ENCODE measurements at places on chromosomes 2 and 18.

DNA sequence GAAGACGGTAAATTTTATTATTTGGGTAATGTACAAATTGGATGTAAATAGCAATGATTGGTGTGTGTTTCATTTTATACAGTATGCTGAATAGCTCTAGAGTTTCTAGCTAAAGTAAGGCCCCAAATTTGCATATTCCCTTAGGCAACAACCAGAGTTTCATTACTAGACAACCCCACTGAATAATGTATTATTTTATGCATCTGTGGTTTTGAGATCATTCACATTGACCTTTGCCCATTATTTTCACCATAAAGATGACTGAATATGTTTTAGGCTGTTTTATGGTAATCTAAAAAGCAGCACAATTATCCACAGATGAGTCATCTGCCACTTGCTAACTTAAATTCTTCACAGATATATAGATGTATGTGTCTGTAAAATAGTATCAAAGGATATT, 44.5 kb upstream of the C2orf74 start:
- DNase-seq: peak; percentile 96

DNA sequence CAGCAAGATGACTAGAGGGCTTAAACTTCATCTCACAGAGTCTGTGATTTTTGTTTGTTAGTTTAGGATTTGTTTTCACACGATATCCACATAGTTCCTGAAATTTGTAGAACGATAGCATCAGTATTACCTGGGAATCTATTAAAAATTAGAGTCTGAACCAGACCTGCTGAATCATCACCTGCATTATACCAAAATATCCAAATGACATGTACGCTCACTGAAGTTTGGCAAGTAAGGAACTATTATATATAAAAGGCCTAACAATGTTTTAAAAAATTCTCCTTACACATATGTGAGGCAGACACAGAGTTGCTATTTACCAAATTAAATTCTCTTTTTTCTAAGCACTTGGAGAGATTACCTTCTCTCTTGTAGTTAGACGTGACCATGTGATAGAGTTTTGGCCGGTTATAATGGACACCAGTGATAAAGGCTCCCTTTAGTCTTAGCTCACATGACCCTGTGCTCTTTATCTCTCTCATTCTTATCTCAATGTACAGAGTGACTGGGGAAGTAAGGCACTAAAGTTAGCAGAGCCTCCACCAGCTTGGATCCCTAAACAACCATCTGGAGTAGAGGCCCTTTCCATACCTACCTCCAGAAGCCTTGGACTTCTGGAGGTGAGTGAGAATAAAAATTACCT, 363.1 kb downstream of the DSC3 start:
- DNase-seq: no peak

- no peak for DNase-seq
These were observed 147.1 kb downstream of the WDSUB1 start for GRCh38 chr2:159139216-159139933.

GRCh38 chr2:30914456-30914855, 107.2 kb upstream of the CAPN13 start:
- no peak for DNase-seq

GRCh38 chr2:57880967-57881366, 165.6 kb upstream of the VRK2 start:
- DNase-seq: peak; percentile 93

- peak; percentile 55 for DNase-seq
These were observed 5.0 kb downstream of the RUFY4 start for GRCh38 chr2:218074031-218074430.

DNA sequence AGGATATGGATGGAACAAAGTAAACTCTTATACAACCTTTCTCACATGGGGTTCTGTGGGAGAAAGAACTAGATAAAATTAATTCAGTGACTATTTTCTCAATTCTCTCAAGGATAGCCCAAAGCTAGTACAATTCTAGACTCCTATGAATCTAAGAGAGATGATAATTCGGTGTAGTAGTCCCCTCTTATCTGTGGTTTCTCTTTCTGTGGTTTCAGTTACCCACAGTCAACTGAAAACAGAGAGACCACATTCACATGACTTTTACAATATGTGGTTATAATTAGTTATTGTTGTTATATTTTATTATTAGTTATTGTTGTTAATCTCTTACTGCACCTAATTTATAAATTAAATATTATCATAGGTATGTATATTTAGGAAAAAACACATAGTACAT, 53.5 kb upstream of the C2orf15 start:
- DNase-seq: no peak

GRCh38 chr2:128867936-128868636, 549.4 kb upstream of the HS6ST1 start:
- DNase-seq: no peak

DNA sequence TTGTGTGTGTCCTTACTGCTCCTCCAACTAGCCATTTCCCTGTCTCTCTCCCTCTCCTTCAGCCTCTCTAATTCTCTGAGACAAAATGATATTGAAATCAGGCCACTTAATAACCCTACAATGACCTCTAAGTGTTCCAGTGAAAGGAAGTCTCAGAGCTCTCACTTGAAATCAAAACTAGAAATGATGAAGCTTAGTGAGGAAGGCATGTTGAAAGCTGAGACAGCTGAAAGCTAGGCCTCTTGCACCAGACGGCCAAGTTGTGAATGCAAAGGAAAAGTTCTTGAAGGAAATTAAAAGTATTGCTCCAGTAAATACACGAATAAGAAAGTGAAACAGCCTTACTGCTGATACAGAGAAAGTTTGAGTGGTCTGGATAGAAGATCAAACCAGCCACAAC, 72.9 kb downstream of the PRKCE start:
- no peak for DNase-seq

DNA sequence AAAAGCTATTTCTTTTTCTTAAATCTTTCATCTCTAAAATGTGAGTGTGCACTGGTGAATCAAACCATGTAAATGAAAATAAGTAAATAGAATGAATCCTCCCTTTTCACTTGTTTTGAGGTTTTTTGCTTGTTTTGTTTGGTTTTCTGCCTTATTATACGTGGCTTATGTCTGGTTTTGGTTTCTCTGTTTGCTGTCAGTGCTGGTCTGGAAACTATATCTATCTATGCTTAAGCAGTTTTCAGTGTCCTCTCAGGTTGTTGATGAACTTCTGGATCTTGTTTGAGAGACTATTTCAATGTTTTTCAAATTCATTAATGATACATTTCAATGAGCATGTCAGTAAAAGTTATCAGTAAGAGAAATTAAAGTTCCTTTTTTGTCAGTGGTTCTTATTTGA, 48.1 kb upstream of the TNFRSF11A start:
- no peak for DNase-seq

DNA sequence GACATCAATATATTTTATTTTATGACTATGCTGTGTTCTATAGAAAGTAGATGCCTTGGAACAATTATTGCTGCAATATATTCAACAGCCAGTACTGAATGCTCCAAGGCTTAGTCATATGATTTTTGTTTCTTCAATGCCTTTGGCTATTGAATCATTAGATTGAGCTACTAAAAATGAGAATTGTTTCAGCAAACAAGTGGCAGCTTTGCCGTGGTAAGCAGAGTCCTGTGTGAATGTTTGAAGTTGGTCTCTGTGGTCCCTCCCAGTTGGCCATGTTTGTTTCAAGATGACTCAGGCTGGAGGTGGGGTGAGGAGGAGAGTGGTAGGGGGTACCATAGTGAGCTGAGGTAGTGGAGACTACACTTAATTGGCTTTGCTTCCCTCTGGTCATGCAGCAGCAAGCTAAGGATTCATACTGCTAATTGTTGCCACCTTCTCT, 198.6 kb upstream of the EPAS1 start:
- no peak for DNase-seq

DNA sequence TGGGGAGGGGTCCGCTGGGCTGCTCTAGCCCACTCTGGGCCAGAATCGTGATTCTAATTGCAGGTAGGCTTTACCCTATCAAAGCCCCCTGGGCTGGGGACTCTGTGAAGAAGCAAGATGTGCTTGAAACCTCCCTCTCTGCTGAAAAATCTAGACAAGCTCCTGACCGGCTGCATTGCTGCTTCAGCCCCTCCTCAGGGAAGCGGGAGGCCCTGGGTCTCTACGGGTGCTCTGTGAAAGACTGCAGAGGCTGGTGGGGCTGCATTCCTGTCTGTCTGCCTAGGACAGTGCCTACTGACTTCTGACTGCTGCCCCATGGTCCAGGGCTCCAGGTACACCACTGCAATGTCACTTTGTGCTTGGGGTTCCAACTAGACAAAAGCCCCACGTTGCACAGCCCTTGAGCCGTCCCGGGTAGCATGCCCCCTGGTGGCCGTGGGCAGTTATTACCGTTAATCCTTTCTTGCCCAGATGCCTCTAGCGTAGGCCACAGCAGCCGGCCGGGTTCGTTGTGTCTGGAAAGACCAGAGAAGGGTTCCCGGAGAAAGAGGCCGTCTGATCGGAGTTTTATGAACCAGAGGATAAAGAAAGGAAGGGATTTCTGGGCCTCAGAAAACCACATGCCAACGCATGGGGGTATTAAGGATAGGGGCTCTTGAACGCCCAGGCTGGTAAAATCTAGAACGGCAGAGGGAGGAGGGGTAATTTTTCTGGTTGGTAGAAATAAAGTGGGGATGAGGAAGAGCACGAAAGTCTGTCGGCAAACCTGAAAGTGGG, 15.9 kb upstream of the C1QL2 start:
- DNase-seq: no peak

DNA sequence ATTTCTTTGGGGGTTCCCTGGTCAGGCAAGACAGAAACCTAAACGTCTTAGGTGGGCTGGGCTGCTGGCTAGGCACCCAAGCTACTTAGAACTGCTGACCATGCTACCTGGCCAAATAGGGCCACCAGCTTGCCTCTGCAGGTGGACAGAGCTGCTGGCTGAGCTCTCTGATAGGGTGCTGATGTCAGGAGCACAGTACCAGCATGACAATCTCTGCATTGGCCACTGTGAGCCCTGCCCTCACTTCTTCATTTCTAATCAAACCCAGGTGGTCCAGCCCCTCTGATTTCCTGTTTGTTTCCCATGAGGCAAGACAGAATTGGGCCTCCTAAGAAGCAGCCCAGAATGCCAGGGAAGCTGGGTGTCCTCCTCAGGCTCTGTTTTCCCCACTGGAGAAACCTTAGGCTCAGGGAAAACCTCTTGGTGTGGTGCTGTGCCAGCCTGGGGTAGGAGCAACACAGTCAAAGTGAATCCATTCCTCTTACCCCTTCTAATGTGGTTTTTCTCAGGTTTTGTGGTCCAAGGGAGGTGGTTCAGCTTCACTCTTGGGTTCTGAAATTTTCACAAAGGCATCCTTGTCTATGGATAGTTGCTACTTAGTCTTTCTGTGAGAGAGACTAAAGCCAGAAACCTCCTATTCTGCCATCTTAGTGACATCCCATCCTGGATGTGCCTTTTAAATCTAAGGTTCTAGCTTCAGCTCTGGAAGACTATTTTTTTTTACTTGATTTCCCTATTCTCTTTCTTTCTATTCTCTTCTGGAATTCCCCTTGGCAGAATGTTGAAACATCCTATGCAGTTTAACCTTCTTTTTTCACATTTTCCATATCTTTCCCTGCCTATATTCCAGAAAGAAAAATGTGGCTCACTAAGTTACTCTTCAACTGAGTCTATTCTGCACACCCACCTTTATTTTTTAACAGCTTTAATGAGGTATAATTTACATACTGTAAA, 15.2 kb downstream of the SP100 start:
- DNase-seq: no peak

GRCh38 chr2:217361483-217361880, 501.6 kb upstream of the TNP1 start:
- DNase-seq: no peak

DNA sequence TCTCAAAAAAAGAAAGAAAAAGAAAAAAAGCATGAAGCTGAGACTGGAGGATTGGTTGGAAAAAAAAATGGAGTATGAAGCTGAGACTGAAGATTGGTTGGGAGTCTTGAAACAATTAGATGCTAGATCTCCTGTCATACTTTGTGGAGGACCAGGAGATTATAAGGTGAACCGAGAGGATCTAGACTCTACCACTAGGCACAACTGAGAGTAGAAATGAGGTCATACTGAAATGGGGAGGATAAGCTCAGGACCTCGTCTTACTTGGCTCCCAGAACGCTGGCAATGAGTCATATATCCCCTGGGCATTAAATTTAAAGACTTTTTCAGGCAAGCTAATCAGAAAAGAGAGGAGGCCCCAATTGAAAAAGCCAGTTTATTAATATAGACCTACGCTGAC, 3.3 kb upstream of the ORC2 start:
- no peak for DNase-seq

- no peak for DNase-seq
These were observed 218.8 kb downstream of the AGPS start for GRCh38 chr2:177611310-177611886.

- DNase-seq: no peak
These were observed 6.5 kb upstream of the ACTG2 start for GRCh38 chr2:73886357-73886756.

DNA sequence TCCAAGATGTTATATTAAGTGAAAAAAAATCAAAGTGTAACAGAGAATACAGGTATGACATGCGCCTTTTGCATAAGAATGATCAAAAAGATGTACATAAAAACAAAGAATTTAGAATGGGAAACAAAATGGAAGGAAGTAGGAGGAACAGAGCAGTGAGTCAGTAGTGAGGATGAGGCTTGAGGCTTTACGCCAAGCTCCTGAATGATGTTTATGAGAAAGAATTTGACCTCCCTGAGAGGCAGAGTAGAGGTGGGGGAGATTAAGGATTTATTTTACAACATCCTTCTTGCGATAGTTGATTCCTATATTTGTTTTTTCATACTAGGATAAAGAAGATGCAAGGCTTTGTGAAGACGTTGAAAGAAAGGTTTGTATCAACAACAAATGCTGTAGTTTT, 81.4 kb downstream of the DCDC2C start:
- no peak for DNase-seq

GRCh38 chr2:88179228-88179679, 9.1 kb downstream of the THNSL2 start:
- no peak for DNase-seq

- DNase-seq: no peak
These were observed 93.3 kb downstream of the CTAGE1 start for GRCh38 chr18:22324191-22325131.

Data from NCI-H526 (cell line).